ENCODE measurements at places on chromosomes 7 and 10. TPM values are rescaled to one million over a fixed set of nuclear protein-coding genes. Genes with fewer than 3 reads are reported as not detected.

DNA sequence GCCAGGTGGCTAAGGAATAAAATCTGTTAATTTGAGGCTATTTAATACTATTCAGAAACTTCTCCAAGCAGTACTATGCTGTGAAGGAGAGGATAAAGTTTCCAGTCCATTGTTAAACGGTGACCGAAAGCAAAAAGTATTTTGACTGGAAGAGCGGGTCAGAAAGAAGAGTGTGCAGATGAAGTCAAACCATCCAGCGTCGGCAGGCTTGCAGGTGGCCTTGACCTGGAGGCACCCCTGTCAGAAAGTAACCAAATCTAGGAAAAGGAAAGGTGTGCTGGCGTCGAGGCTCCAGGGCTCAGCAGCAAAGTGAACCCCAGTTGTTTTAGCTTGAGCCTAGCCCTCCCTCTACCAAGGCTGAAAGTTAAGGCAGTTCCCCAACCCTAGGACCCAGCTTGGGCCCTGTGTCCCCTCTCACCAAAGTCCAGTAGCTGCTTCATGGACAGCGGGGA lies 544 bp downstream of the PDK4 start:
- DNase-seq = no peak

DNA sequence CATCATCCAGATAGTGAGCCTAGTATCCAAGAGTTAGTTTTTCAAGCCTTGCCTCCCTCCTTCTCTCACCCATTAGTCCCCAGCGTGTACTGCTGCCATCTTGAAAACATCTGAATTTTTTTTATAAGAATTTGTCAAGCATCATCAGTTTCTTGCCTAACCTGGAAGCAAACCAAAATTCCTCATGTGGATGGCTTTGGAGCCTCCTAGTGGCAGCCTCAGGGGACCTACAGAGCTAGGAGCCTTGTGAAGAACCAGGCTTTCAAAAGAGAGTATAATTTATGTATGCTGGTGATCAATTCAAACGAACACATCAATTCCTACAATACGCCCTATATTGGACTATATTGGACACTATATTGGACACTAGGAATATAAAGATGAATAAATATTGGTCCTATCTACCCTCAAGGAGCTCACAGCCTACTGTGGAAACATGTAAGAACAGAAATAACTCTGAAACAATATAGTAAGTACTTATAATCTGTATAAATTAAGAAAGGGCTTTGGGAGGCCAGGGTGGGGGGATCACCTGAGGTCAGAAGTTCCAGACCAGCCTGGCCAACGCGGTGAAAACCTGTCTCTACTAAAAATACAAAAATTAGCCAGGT lies 63.4 kb downstream of the HPSE2 start:
- no peak for DNase-seq

DNA sequence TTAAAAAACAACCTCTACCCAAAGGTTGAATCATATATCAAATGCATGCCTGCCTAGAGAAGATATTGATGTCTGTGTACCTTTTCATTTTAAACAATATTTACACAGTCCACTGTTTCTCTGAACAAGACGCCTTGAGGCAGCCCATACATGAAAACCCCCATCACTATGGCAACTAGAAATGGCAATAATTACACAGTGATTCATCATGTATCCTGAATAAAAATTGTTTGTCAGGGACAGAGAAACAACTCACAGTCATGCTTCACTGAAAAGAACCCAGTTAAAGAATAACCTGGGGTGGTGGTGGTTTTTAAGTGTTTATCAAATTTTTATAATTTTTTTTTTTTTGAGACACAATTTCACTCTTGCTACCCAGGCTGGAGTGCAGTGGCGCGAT lies 19.7 kb downstream of the DNAJC12 start:
- DNase-seq = no peak

DNA sequence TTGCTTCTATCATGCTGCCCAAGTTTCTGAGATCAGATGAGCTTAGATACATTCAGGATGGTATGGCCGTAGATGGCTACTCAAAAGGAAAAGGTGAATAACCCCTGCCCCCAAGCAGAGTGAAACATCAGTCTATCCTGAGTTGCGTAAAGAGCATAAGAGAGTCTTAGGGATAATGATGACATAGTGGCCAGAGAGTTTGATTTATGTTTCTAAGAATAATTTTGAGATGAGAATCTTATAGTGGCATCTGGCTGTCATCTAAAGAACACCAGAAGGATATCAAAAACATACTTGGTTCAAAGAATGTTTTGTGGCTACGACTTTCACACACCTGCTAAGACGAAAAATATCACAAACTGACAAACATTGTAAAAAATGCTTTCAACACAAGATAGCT lies 20.6 kb downstream of the PIK3CG start:
- no peak for DNase-seq

GRCh38 chr10:30435073-30435422 lies 1.1 kb downstream of the MAP3K8 start:
- DNase-seq = no peak

GRCh38 chr7:157502701-157503111 lies 165.9 kb downstream of the DNAJB6 start:
- no peak for DNase-seq

DNA sequence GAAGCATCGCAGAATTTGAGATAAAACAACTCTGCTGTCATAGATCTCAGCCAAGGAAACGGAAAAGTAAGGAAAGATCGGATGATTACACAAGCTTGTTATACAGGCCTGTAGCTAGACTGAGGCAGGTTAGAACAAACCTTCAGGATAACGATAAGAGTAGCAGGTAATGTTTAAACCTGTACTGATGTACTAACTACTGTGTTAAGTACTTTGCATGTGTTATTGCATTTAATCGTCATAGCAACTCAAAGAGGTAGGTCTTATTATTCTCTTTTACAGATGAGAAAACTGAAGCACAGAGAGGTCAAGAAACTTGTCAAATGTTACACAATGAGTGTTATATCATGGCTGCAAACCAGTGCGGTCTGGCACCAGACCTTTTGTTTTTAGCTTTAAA lies 352.5 kb downstream of the GPAM start:
- DNase-seq = no peak

GRCh38 chr7:130473876-130474275 lies 18.0 kb upstream of the MEST start:
- DNase-seq = no peak

GRCh38 chr7:155589001-155589980 lies 42.9 kb upstream of the CNPY1 start:
- peak; percentile 72 for DNase-seq

DNA sequence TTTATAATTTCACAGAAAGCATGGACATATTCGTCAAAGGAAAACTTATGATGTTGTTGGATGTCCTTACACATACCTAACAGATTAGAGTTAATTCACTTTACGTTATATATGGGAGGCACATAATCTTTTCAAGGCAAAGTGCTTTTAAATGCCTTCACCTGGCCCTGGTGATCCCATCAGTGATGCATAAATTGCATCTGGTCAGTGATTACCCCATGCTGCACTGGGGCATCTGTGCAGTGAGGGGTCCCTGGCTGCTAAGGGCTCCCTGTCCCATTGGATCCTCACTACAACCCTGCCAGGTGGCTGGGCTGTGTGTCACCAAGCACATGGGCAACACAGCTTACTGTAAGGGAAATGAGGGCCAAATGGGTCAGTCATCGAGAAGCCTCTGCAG lies 441.1 kb downstream of the RPS24 start:
- DNase-seq = no peak

DNA sequence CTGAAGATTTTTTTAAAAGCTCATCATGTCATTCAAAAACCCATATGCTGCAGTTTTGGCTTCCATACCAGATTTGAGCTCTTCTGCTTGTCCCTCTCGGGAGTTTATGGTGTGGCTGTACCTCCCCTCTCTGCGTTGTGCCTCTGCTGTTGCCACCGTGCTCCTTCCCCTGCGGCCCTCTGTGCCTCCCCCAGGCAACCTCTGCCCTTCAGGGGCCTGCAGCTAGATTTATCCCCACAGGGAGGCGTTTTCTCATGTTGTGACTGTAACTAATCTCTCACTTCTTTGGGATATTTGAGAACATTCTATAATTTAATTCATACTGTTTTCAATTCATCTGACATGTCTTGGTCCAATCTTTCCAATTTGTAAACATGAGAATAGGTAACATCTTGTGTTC lies 52.7 kb downstream of the TASOR2 start:
- DNase-seq = no peak

- DNase-seq = no peak
Measured at GRCh38 chr10:112721080-112721698, 228.9 kb upstream of the TCF7L2 start.

DNA sequence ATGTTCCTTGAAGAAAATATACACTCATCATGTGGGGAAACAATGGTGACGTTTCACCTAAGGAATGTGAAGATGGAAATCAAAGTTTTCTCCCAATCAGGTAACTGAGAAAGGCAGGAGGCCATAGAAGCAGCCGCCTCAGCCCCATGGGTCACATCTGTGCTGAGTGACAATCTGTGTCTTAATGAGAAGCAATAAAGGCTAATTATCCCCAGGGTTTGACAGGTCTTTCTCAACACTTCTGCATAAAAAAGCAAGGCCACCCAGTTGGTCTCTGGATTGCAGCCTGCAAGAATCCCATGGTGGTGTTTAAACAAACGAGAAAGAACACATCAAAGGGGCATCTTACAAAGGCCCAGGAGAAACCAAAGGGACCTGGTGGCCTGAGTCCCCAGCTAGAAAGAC lies 91.1 kb upstream of the TNS3 start:
- no peak for DNase-seq

- no peak for DNase-seq
Measured at GRCh38 chr10:30420766-30421165, 13.2 kb upstream of the MAP3K8 start.

DNA sequence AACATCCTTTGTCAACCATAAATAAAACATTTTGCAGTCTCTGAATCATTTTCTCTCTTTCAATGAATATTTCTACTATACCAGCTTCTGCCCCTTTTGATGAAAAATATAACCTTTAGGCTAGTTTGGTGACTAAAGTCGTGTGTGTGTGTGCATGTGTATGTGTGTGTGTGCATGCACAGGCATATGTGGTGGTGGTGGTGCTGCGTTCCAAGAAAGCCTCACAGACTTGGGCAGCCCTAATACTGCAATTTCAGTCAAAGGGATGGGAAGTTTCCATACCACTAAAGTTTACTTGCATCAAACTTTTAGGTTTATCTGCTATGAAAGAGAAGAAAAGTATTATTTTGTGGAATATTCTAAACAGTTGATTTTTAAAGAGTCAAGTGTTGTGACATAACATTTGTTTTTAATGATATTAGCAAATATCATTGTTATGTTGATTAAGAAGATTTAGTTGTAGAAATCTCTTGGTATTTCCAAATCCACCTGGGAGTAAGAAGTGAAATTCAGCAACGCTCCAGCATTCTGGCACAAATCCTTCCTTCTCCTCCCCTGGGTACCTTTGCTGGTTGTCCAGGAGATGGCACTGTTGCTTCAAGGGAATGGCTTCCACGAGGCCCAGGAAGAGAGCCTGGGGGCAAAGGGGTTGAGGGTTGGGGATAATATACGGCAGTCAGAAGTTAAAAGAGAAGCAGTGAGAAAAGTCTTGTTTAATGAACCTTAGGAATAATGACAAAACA lies 41.5 kb downstream of the ASB4 start:
- DNase-seq = no peak

DNA sequence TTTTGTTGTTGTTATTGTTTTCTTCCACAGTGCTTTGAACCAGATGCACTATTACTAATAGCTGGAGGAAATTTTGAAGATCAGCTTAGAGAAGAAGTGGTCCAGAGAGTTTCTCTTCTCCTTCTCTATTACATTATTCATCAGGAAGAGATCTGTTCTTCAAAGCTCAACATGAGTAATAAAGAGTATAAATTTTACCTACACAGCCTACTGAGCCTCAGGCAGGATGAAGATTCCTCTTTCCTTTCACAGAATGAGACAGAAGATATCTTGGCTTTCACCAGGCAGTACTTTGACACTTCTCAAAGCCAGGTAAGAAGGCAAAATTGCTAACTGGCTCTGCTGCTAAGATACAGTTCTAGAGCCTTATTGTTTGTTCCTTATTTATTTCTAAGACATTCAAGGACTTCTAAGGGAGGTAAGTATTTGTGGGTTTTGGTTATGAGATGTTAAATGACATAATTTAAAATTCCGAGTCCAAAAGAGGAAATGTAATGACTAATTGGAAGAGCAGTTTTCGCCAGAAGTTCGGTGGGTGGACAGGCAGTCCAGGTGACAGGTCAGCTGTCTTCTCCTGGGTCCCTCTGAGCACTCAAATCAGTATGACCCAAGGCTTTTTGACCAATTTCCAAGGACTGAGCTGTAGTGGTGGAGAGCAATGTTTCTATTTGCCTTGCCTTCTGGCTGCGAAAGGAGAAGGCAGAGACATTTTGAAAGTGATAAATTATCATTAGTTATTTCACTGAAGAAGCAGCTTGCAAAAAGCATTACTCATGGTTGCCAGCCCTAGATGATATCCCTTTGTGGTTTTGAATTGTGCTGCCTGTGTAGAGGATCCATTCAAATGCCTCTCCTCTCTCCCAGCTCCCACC lies 10.1 kb downstream of the SLC39A12 start:
- no peak for DNase-seq

- no peak for DNase-seq
Measured at GRCh38 chr7:129729511-129729910, 118.0 kb downstream of the NRF1 start.

- DNase-seq = no peak
Measured at GRCh38 chr10:79979976-79980687, 31.2 kb upstream of the SFTPD start.

DNA sequence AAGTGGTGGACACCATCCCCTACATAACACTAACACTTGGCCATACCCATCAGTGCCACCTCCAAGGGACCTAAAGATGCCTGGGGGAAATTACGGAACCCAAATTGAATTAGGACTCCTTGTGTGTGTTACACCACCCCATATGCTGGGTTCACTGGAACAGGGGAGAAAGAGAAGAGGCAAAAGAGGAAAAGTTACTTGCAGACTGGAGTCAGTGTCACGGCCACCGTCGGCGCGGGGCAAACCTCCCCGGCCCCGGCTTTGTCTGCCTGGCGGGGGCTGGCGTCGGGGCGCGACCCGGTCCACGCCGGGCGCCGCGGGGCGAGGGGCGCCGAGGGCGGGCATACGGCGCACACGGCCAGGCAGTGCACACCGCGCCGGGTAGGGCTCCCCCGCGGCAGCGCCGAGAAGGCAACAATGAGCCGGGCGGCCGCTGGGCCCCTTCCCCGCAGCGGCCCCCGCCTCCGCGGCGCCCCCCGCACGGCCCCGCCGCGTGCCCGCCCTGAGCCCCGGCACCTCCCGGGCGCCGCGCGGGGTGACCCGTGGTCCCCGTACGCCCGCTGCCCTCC lies 171.1 kb downstream of the FAM107B start:
- DNase-seq = no peak

PCDH15 gene
- total RNA-seq = 0.60 TPM

RSPH10B gene
- total RNA-seq = not detected

CPA2 gene
- not detected for total RNA-seq

DNAJC12 gene
- total RNA-seq = 4.0 TPM

PRPS1L1 gene
- total RNA-seq = not detected

PNLIPRP2 gene
- total RNA-seq = 1.3 TPM

SLC16A9 gene
- total RNA-seq = 6.1 TPM

TBC1D12 gene
- total RNA-seq = 12.0 TPM

SFTPA2 gene
- total RNA-seq = 2.6 TPM

CALHM1 gene
- not detected for total RNA-seq

GPNMB gene
- total RNA-seq = 190 TPM

TAS2R5 gene
- total RNA-seq = 0.90 TPM

C10orf67 gene
- total RNA-seq = not detected

HSPA12A gene
- 20.5 TPM for total RNA-seq

IFIT5 gene
- 23.2 TPM for total RNA-seq

Data from posterior vena cava (tissue), 2 donors.